Breast epithelium (tissue), 4 donors: ENCODE measurements at places on chromosomes 4 and X. TPM values are rescaled to one million over a fixed set of nuclear protein-coding genes. Genes with fewer than 3 reads are reported as not detected.

GRCh38 chrX:101774340-101774739, 114.7 kb upstream of the ARMCX2 start:
- no peak for DNase-seq

- no peak for DNase-seq
These were observed 10.1 kb downstream of the AIFM1 start for GRCh38 chrX:130155564-130155963.

GRCh38 chr4:127975121-127975770, 10.0 kb downstream of the ABHD18 start:
- DNase-seq: no peak

The RTL9 gene
- total RNA-seq: not detected

DNA sequence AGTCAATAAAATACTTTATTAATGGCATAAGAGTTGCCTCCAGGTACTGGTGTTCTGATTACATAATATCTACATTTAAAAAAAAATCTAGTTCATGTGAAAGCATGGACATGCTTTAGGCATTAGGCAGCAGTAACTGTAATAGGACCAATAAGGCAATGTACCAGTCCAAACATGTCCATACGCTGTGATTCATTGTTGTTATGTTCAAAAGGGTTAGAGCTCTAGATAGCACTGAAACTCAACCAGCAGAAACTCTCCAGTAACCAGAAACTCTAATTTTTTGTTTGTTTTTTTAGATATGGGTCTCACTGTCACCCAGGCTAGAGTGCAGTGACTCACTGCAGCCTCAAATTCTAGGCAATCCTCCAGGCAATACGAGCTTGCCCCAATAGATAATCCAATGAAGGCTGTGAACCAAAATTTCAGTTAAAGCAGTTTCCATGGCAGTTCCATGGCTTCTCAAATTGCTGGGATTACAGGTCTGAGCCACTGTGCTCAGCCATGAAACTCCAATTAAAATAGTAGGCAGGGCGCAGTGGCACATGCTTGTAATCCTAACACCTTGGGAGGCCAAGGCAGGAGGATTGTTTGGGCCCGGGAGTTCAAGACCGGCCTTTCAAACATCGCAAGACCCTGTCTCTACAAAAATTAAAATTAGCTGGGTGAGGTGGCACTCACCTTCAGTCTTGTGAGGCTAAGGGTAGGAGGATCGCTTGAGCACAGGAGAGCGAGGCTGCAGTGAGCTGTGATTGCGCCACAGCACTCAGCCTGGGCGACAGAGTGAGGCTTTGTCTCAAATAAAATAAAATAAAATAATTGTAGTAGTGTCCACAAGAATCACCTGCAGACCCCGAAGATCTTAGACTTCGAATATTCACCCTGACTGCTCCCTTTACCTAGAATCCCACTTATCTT, 36.3 kb downstream of the MGARP start:
- no peak for DNase-seq

- no peak for DNase-seq
These were observed 16.8 kb downstream of the MEPE start for GRCh38 chr4:87849612-87850011.

DNA sequence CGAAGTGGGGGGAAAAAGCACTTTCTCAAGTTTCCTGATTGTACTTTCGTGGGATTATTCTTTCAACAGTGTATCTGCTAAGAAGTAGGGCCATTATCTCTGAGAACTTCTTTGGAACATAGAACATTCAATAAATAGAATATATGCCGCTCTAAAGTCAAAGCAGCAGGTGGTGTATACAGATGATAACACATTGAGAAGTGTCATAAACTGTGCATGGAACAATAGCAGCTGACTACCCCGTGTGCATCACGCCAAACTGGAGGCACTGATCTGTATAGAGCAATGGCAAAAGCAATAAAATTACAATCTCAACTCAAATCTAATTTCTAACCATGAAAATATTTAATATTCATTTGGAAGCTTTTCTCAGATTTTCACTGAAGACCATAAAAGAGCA, 175.3 kb downstream of the DCTD start:
- no peak for DNase-seq

GRCh38 chr4:95284655-95285054, 264.1 kb downstream of the UNC5C start:
- DNase-seq: no peak

The APBB2 gene
- total RNA-seq: 87.4 TPM

DNA sequence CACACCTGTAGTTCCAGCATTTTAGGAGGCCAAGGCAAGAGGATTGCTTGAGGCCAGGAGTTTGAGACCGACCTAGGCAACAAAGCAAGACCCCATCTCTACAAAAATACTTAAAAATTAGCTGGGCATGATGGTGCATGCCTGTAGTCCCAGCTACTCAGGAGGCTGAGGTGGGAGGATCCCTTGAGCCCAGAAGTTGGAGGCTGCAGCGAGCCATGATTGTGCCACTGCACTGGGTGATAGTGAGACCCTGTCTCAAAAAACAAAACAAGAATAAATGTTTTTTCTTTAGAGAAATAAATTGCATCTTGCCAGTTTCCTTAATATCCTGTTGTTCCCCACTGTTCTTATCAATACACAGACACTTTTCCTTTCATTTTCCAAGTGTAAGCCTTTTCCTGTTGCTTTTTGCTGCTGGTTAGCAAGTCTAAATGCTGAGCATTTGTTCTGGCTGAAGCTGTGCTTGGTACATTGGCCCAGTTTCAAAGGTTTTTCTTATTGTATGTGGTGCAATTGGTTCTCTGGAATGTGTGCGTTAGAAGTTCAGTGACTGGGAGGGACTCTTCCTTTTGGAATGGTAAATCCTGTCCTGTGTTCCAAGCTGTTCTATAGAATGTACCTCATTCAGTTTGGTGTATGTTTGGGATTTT, 98.2 kb downstream of the AFF1 start:
- no peak for DNase-seq

The C4orf46 gene
- 3.3 TPM for total RNA-seq

DNA sequence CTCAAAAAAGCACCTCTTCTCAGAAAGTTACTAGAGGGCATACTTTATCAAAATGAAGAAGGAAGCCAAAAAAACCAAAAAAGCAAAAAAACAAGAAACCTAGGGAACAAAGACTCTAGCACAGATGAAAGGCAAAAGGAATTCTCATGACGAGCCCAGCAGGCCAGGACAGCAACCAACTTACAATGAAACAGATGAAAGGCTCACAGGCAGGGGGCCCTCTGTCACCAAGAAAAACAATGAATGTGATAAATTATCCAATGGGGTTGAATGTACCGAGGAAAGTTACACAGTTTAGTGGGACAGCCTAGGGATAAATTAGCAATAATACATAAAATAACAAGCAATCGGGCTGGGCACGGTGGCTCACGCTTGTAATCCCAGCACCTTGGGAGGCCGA, 79.0 kb downstream of the GPR82 start:
- no peak for DNase-seq

The MID1 gene
- 18.9 TPM for total RNA-seq

The TKTL1 gene
- not detected for total RNA-seq

DNA sequence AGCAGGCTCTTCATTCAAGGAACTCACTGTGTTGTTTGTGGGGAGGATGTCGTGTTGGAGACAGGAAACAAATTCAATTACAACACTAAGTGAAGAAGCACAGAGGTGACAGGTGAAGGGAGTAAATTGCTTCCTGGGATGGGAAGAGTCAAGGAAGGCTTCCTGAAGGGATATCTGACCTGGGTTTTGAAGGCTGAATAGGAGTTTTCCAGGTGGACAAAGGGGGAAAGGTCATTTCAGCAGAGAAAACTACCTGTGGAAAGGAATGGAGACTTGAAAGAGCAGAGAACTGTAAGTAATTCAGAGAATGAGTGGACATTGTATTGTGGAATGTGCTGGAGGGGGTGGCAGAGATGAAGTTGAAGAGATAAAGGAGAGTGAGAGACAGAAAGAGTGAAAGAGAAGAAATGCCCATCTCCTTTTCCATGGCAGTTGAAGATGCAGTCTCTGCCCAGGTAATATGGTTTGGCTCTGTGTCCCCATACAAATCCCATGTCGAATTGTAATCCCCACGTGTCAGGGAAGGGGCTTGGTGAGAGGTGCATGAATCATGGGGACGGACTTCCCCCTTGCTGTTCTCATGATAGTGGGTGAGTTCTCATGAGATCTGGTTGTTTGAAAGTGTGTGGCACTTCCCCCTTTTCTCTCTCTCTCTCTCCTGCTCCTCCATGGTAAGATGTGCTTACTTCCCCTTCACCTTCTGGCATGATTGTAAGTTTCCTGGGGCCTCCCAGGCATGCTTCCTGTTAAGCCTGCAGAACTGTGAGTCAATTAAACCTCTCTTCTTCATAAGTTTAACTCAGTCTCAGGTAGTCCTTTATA, 205.7 kb upstream of the BCOR start:
- no peak for DNase-seq

DNA sequence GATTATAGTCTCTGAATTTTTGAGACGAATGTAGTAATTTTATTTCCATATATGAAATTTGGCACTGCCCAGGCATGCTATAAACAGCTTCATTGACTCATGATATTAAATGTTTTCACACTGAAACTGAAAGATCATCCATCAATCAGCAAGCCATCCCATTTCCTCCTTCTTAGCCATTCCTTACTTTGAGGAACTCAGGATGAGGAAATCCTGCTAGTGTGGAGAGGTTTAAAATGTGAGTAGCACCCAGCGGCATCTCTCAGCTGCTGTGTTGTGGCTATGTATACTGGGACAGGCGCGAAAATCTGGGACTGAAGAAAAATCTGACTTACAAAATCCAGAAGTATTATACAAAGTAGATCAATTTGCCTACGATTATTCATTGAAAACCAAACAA, 52.1 kb downstream of the PTCHD1 start:
- DNase-seq: no peak

DNA sequence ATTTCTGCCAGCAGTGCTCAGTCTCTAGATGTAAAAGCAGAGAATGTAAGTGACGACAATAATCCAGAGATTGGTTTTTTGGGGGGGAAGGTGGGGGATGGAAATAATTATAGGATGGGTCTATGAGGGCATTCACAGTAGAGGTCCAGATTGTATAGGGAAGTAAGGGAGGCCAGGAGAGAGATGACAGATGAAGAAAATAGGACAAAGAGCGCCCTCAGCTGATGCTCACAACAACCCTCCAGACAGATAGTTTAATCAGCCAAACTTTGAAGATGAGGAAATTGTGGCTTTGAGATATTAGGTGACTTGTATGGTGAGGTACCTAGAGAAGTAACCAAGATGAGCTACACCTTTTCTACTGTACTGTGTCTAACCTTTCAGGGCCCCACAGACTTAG, 137.9 kb downstream of the MAGEB17 start:
- DNase-seq: no peak

DNA sequence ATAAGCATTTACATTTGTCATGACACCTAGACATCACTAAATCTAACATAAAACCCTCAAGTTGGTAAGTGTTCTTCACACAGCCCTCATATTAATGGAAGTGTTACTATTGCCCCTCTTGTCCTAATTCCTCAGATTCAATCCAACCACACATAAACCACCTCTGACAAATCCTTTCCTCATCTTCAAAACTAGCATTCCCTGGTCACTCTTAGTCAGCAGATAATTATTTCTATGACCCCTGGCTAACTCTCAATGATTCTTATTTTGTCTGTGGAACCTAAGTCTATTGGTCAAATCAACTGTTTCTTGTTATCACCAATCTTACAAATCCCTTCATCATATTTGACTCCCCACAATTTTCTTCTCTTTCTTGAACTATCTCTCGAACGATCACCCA, 168.6 kb downstream of the PPP3CA start:
- DNase-seq: no peak

- DNase-seq: no peak
These were observed 9.7 kb upstream of the TMEM165 start for GRCh38 chr4:55386073-55386472.

- DNase-seq: no peak
These were observed 2.5 kb downstream of the ARSJ start for GRCh38 chr4:113976741-113977525.

DNA sequence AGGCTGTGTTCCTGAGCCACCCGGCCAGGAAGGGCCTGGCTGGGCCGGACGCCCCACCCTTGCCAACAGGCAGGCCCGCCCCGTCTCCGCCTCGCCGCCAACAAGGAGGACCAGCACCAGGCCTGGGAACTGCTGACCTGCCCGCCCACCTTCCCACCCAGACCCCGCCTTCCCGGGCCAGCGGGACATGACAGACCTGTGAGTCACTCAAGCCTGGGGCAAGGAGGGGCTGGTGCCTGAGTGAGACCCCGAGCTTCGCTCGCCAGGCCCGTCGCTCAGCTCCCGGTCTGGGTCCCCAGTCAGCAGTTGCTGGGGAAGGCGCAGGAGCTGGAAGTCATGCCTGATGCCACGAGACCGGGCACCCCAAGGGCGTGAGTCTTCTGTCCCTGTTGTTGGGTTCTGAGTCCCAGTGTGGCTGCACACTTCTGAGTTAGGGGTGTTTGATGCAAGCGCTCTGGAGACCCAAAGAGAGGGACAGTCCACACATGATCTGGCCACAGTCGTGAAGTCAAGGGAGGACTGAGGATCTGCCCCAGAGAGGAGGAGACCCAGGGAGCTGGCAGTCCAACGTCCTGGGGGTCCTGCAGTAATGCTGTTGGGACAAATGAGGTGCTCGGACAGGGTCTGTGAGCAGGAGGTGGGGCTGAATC, at the start of gene DNASE1L1:
DNASE1L1 (minus strand) TSS at position 33 of the 650 bp plus-strand sequence. CDS start 3,686 bp downstream, outside the sequence.
- DNase-seq: no peak

DNA sequence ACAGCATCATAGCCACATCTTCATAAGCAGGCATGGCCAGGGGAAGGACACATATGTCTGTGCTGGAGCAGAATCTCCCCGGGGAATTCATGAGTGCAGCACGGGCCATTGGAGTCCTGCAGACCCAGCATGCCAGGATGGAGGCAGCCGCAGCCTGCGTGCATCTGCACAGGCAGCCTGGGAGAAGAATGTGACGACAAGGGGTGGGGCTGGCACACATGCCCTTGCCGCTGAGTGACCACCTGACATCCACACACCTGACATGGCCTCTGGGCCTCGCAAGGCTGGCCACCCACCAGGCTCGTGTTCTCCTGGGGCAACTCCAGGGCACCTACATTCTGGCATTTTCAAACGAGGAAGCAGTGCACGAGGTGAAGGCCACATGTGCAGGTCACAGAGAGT, 66.2 kb upstream of the AFAP1 start:
- no peak for DNase-seq

DNA sequence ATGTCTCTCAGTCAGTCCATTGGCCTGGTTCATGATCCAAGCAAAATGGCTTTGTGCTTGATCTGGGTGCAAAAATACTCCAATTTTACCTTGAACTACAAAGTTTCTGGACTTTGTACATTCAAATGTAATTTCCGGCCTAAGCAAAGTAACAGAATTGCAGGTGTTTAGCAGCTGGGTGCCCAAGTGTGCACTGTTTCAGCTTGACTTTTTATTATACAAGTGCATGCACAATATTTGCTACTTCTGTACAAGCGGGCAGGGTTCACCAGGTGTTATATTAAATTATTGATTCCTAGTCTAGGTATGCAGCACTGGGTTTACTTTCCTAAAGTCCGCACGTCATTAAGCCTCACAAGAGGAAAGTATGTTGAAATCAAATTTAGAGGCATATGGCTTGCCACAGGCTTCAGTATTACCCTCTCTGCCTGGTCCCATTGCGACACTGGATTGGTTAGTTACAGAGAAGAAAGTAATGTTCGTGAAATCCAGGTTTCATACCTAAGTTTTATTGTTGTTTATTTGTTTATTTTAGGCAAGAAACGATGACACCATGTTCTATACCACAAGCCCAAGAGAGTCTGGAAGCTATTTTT, 376.9 kb upstream of the CTSO start:
- DNase-seq: no peak
